ENCODE measurements at places on chromosomes 1 and 21.

DNA sequence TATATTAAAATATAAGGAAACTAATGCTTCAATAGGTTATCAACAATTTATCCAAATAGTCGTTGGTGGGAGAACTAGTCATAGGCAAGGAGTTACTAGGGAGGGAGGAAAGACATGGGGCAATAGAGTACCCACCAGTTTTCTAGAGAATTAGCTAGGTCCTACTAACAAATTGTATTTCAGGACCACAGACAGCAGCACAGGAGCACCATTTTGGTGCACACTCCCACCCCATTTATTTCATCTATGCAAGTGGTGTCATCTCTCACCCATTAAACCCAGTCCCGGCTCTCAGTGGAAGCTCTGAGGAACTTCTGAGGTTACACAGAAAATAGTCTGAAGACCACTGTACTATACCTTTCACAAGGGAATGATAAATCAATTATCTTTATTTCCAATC, 89.0 kb upstream of the BCAR3 start:
- DNase-seq: peak; percentile 53

DNA sequence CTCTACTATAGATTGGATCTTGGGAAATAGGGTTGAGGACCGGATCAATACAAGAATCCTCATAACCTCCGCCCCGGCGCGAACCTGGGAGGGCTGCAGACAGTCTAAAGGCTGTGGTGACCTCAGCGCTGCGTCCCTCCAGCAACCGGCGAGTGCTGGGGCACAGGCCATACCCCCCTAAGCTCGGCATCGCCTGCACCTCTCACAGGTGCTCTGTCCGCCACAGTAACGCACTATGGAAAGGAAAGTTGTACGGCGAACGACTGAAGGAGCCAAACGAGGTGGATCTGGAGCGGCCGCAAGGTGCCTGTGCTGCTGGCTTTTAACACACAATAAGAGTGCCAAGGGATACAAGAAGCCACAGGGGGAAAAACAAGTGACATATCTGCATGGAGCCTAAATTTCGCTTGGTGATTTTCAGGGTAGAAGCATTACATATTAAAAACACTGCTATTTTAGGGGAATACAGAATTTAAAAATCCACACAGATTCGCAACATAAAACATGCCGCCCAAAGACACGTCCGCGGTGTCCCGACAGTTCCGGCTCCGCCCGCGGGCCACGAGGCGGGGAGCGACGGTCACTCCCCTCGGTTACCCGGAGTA, 1.4 kb upstream of the RBM15 start:
- DNase-seq: peak; percentile 69

DNA sequence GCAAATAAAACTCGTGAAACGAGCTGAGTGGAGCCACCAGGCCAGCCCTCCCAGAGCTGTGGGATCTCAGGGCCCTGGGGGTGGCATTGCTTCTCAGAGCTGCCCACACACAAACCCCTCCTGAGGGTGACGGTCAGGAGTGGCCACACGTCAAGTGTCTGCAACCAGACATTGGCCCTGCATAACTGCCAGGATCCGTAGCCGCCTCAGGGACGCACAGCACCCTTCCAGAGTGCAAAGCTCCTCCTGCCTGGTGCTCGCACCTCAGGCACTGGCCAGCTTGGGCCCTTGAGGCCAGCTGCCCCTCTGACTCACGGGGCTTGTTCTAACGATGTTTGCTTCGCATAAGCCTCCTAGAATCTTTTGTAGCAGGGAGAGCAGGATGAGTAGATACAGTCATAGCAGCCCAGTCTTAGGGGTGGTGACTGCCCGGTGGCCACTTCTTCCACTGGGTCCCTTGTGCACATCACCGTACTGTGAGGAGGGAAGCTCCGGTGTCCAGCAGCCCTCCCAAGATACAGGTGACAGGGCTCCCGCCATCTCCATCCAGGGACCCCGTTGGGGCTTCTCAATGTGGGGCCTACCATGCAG, 5.0 kb downstream of the WNT3A start:
- DNase-seq: no peak

DNA sequence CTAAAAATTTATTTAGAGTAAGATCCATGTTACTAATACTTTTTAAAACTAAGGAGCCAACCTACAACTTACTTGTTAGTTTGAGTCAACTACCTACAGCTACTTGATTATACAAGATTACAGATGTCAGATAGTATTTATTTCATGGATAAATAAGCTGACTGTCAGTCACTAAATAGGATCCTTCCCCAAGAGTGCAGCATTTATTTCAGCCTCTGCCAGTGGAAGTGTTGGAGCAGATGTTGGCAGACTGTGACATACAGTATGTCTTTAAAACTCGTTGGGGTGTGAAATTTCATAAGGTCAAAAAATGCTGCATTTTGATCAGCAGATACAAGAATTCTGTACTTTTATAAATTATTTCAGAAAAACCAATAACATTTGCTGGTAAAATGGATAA, 156.2 kb downstream of the AKT3 start:
- no peak for DNase-seq

- no peak for DNase-seq
Observed at GRCh38 chr1:2208309-2209239, 14.0 kb upstream of the FAAP20 start.

- DNase-seq: peak; percentile 43
Observed at GRCh38 chr21:41369920-41370839, 8.4 kb downstream of the MX2 start.

GRCh38 chr1:179314928-179315327, 21.3 kb downstream of the SOAT1 start:
- no peak for DNase-seq

DNA sequence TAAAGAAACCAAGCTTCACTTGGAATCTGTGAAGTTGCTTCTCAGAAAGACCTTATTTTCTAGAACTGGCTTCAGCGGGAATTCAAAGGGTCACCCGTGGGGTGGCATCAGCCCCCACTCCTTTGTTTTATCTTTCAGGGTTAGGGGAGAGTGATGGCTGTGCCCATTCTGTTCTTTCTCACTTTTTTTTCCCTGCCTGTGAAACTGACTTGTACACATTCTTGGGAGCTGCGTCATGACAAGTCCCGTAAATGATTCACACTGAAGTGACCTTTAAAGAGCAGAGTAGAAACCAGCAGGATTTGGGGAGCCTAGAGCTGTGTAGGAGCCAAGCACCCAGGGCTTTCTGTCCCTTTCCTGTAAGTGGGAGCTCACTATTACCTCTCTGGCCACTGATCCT, 43.8 kb downstream of the SLC44A3 start:
- no peak for DNase-seq

GRCh38 chr1:53588053-53588779, 129.0 kb downstream of the DMRTB1 start:
- no peak for DNase-seq

GRCh38 chr1:65420590-65421350, at the start of the genes LEPR and LEPROT:
Gene LEPR (plus strand): TSS chr1:65420668. CDS start chr1:65565566, 144,898 bp downstream.
Gene LEPROT (plus strand): TSS chr1:65420668. CDS start chr1:65420725, 57 bp downstream.
- no peak for DNase-seq

DNA sequence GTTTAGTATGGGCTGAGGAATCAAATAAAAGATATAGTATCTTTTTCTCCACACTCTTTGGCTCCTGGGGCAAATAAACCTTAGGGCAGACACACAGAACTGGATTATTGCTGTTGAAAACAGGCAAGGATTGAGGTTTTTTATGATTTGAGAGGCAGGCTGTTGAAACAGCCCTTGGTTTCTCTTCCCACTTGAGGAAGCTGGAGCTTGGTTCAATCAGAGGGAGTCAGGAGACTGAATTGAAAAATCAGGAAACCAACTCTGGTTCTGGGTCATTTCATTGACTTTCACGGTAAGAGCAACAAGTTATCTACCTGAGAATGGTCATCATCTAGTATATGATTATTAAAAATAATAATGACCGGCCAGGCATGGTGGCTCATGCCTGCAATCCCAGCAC, 108.4 kb downstream of the CNIH3 start:
- DNase-seq: no peak

GRCh38 chr1:1167841-1168450, 5.7 kb upstream of the TTLL10 start:
- DNase-seq: no peak

- peak; percentile 63 for DNase-seq
Observed at GRCh38 chr1:202164271-202165037, 4.1 kb upstream of the PTPN7 start.

DNA sequence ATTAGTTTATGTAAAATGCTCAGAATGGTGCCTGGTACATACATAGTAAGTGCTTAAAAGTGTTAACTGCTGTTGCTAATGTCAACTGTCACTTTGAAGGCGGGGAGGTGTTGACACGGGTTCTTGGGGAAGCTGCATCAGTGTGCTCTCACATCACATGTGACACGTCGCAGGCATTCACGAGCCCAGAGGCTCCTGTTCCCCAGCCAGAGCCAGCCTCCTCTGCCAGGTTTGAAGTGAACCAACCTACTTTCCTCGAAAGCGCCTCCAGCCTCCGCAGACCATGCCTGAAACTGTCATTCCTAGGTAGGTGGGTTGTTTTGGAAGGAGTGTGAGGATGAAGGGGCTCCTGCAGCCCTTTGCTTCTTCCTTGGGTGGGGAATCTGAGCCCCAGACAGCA, 13.8 kb downstream of the GALNT2 start:
- no peak for DNase-seq

GRCh38 chr1:6770751-6771440, 14.4 kb upstream of the CAMTA1 start:
- DNase-seq: no peak

DNA sequence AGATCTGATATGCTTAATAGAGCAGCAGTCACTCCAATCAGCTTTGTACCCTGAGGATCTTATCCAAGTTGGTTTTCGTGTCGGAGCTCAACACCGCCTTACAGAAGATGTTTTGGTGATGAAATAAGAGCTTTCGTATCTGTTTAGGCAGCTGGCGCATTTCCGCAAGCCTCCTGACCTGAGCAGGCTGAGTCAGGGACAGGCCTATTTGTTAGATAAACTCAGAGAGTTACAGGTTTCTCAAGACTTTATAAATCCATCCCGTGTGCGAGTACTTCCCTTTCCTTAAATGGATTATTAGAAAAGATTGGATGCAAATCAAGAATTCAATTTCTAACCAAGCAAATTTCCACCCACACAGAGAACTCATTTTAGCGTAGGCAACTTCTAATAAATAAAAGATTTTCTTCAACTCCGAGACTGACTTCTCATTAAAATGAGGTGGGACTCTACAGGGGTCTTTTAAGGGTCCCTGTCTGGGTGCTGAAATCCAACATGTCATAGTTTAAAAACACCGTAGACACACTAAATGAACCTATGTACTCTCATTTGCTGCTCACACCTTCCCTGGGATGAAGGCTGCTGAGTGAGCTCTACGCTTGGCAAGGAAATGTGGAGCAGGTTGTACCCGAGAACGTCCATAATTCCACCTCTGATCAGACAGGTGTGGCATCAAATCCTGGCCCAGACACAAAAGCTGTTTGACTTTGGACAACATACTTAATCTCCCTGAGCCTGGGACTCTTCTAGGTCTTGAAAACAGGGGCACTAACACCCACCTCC, 106.9 kb upstream of the F3 start:
- no peak for DNase-seq

DNA sequence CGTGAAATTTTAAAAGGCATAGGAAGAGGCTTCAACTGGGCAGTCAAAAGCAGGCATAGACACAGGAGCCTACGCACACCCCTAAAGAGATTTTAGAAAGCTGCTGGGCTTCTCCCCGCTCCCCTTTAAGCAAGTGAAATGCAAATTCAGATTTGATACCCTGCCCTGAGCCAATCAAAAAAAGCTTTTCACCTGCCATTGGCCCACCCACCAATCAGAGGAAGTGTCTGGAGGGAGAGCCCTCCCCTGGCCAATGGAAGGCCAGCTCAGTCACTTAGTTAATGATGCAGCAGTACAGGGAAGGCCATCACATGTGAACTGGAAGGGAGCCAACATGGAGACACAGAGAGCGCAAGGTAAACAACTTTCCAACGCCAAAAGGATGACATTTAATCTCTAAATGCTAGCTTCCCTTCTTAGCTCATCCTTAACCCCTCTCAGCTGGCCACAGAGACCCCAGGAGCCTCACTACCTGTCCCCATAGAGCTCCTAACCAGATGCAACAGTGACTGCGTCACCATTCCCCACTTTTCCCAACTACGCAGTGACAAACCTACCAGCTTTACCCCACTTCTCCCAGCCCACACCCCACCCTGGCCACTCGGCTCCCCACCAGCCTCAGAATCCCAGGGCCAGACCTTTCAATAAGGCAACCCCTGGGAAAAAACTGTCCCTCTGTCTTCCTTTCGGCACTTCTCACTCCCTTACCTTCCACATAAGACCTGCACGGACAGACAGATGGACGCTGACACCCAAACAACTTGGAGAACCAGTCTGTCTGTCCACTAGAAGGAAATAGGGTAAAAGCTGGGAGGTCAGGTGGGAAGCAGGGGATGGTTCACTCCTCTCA, 71.0 kb downstream of the CD46 start:
- DNase-seq: peak; percentile 88

DNA sequence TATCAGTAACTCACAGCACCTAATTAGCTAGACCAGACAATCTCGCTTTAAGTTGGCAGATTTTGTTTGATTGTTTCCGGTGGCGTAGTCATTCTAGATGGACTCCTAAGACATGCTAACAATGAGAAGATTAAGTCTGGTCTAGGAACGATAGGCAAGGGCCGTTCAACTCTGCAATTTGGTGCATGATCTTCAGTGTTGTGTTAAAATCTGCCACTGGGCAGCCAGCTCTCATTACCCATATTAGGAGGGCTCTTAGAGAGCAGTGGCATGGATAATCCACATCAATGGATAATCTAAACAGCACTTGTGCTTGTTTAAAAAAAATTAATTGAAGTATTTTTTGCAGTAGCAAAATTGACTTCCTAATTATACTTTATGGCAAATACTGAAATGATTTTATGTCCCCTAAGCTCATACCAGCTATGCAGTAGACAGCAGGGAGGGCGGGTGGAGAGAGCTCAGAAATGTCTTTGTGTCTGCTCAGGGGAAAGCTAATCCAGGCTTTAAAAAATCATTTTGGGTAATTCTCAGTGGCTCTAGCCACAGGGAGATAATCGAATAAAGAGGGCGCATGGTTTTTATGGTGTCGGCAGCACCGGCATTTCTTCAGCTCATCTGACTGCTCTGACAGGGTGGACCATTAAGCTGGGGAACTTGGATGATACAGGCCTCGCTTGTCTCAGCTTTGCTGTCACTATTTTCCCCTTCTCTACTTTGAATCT, 48.5 kb upstream of the IKBKE start:
- DNase-seq: no peak

GRCh38 chr1:229756666-229757065, 130.6 kb downstream of the URB2 start:
- no peak for DNase-seq

DNA sequence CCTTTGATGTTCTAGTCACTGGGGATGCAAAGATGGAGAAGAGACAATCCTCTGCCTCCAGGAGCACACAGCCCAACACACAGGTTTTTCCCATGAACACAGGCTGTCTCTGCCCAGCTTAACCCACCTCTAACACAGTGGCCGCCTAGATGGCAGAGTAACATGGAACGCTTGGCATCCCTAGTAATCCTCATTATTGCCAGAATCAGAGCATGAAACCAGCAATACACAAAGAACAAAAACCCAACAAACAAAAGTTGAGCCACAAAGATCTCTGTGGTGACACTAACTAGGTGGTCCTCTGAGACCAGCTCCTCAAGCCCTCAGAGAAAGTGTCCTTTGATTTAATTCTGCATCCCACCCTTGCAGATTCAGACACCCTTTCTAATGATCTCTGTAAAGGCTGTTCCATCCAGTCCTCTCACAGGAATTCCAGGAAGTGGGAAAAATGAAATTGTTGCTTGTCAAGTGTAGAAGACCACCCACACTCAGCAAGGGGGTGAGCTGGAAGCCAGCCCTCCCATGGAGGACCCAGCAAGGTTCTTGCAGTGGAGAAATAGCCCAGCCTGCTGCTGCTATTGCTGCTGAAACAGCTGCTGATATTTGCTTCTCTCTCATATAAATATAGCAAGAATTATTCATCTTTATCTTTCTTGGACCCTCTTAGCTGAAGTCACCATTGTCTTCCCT, 7.4 kb upstream of the ATP2B4 start:
- DNase-seq: no peak

GRCh38 chr21:30831194-30831765, 1.7 kb upstream of the KRTAP7-1 start:
- DNase-seq: peak; percentile 60

Data from hematopoietic multipotent progenitor cell treated with erythropoietin and hydrocortisone succinate and interleukin-3 and kit ligand, for 4 days (in vitro differentiated cells).